ENCODE measurements at places on chromosomes 7 and 10. TPM values are rescaled to one million over a fixed set of nuclear protein-coding genes. Genes with fewer than 3 reads are reported as not detected.

- DNase-seq = no peak
These were observed 233.9 kb downstream of the DNAJB6 start for GRCh38 chr7:157570531-157571200.

GRCh38 chr7:98795741-98796493, 73.9 kb downstream of the TMEM130 start:
- DNase-seq = no peak

DNA sequence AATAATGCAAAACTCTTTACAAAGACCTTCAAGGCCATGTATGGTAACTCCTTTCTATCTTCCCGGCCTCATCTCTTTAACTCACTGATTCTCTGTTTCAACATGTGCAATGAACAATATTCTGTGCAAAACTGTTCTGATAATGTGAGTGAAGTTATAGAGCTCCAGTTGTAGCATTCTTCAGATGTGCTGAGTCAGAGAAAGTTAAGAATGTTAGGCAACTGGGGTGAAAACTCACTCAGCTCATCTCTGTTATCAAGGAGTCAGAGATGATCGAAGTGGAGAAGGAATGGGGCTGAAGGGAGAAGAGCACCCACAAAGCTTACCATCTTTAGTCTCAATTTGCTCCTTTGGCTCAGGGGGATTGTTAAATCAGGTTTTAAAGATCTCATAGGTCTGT, 344.7 kb upstream of the NPSR1 start:
- DNase-seq = no peak

GRCh38 chr10:122084286-122085041, 95.5 kb downstream of the TACC2 start:
- no peak for DNase-seq

DNA sequence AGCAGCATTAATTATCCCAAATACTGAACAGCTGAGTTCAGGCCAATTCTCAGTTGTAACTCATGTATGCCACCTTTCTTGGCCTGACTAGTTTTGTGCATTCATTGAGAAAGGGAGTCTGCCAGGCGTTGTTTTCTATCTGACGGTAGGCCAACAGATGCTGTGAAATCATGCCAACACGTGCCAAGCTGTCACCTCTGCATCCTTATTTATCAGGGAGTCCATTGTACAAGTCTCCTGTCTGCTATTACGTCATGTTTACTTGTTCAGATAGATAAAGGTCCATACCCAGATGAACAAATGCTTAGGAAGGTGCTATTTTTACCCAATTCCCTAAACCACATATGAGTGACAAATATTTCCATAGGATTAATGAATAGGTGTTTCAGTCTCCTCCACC, 127.2 kb upstream of the CDK6 start:
- no peak for DNase-seq

- no peak for DNase-seq
These were observed 138.0 kb downstream of the AUTS2 start for GRCh38 chr7:69736126-69736810.

- no peak for DNase-seq
These were observed 298.6 kb downstream of the TFEC start for GRCh38 chr7:115731796-115732471.

GRCh38 chr7:43104874-43105520, 7.5 kb upstream of the HECW1 start:
- DNase-seq = no peak

- DNase-seq = no peak
These were observed 142.8 kb downstream of the LRRC4 start for GRCh38 chr7:127888411-127888810.

GRCh38 chr10:63209705-63210104, 76.6 kb downstream of the NRBF2 start:
- no peak for DNase-seq

- DNase-seq = no peak
These were observed 230.6 kb upstream of the PLXNA4 start for GRCh38 chr7:132806834-132807233.

DNA sequence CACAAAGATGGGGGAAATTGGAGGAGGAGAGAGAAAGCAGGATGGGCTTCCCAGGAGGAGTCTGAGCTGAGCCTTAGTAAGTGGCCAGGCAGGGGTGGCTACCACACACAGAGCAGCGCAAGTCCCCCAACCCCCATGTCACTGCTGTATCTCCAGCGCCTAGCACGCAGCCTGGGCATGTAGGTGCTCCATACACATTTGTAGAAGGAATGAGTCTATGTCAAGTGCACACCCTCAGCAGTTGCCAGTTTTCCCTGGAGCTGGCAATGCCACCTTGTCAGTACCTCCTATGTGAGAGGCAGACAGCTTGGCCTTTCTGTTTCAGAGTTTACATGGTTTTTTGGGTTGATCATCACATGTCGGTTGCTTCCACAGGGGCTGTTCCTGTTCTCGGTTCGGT, 116.1 kb downstream of the CLEC2L start:
- DNase-seq = no peak

GRCh38 chr7:47354831-47355541, 226.9 kb downstream of the TNS3 start:
- no peak for DNase-seq

DNA sequence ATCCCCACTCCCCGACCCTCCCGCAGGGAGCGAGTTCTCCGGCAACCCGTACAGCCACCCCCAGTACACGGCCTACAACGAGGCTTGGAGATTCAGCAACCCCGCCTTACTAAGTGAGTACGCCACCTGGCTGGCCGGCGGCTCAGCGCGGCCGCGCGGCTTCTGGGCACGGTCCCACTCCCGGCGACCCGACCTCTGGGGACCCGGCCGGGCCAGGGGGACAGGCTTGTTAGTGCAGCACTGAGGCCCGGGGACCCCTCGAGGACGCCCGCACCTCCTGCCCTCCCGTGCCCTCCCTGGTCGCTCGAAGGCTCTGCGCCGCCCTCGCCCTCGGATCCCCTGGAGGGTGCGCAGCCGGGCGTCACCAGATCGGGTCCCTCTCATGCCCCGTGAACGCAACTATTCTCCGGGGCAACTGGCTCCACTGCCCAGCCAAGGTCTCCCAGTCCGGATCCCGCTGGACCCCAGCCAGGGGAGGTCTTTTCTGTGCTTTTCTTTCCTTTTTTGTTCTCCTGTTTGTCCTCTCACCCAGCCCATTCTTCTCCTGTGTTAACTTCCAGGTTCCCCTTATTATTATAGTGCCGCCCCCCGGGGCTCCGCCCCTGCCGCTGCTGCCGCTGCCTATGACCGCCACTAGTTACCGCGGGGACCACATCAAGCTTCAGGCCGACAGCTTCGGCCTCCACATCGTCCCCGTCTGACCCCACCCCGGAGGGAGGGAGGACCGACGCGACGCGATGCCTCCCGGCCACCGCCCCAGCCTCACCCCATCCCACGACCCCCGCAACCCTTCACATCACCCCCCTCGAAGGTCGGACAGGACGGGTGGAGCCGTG, 81.8 kb downstream of the PAX2 start:
- no peak for DNase-seq

DNA sequence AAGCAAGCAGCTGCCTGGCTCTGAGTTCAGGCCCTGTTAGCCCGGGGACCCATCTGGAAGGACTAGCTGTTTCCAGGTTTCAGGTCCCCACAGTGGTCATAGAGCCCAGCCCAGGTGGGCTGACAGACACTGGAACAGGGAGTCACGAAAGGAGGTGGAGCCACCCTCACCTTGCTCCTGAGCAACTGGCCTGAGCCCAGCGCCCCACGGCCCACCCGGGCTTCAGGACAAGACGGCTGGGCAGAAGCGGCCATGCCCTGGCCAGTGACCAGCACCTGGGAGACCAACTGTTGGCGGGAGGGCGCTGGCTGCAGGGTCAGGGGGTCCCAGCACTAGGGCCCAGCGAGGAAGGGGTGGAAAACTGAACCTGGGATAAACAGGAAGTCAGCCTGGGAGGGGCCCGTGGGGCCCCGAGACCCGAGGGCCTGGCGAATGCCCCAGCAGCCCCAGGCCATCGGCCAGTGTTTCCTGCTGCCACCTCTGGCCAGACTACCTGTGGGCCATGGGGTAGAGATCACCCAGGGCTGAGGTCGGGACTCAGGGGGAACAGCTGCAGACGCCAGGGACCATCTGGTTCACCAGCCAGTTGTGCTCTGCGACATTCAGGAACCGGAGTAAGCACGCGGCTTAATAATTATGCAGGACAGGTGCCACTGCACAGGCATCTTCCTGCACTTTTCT, 282.1 kb upstream of the PPP2R2D start:
- DNase-seq = no peak

- DNase-seq = peak; percentile 18
These were observed 6.3 kb upstream of the HGF start for GRCh38 chr7:81776161-81776560.

- no peak for DNase-seq
These were observed 171.3 kb downstream of the MAGI2 start for GRCh38 chr7:79282070-79282694.

DNA sequence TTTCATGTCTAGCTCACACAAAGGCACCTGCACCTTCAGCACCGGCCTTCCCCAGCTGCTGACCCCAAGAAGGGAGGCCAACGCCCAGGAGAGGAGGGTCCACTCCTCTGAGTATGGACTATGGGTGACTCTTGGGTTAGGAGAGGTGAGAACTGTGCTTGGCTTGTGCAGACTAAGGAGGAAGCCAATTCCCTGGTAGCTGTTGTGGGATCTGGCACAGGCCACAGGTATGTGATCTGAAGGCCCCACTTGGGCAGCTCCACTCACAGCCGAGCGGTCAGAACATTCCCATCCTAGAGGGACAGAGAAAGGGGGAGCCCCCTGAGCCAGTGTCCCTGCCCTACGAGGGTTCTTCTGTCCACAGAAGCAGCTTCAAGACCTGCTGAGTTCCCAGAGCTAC, 52.8 kb upstream of the FIGNL1 start:
- DNase-seq = no peak

GRCh38 chr7:2517026-2517425, 2.5 kb upstream of the LFNG start:
- peak; percentile 94 for DNase-seq

- no peak for DNase-seq
These were observed 65.5 kb downstream of the RALA start for GRCh38 chr7:39688611-39689480.

- DNase-seq = no peak
These were observed 317.3 kb upstream of the CACNA2D1 start for GRCh38 chr7:82760831-82761230.

- no peak for DNase-seq
These were observed 341.0 kb upstream of the NPSR1 start for GRCh38 chr7:34317039-34317438.

The MRPS33 gene
- total RNA-seq = 36.6 TPM

The VGF gene
- total RNA-seq = 17.5 TPM

The SYT15B gene
- total RNA-seq = 0.21 TPM

The MARCHF5 gene
- 16.8 TPM for total RNA-seq

The ADARB2 gene
- 0.08 TPM for total RNA-seq

The CCNY gene
- total RNA-seq = 55.7 TPM

The WDR37 gene
- 15.1 TPM for total RNA-seq
